ENCODE measurements at places on chromosomes 4 and X.

DNA sequence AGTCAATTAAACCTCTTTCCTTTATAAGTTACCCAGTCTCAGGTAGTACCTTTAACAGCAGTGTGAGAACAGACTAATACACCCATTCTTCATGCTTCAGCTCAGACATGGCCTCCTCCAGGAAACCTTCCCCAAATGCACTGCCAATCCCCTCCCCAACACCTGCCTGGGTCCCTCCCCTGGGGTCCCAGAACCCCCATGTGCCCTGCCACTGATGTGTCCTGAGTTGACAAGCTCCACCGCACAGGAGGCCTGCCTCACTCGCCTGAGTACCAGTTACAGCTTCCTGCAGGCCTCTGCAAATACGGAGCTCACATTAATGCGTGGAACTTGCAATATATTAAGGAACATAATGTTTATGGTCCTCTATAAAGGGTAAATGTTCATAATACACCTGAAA is 34.9 kb upstream of the CRMP1 start:
- DNase-seq, result no peak

- no peak for DNase-seq
Observed at GRCh38 chr4:183757060-183757459, 98.0 kb downstream of the TRAPPC11 start.

GRCh38 chr4:121016611-121017010 is 55.7 kb downstream of the NDNF start:
- DNase-seq, result no peak

GRCh38 chrX:44889824-44890223 is 16.8 kb downstream of the KDM6A start:
- DNase-seq, result no peak

Data from GM12864 (cell line).